ENCODE measurements at places on chromosomes 13 and 19. TPM values are rescaled to one million over a fixed set of nuclear protein-coding genes. Genes with fewer than 3 reads are reported as not detected.

SLC25A41 gene
- not detected for total RNA-seq

ANGPTL4 gene
- total RNA-seq: 1.5 TPM

TMEM86B gene
- 0.99 TPM for total RNA-seq

HIPK4 gene
- under 0.01 TPM for total RNA-seq

SLC7A9 gene
- 0.20 TPM for total RNA-seq

ZNF808 gene
- total RNA-seq: 14.5 TPM

STAP2 gene
- 28.8 TPM for total RNA-seq

HSD17B14 gene
- 2.6 TPM for total RNA-seq

ACP5 gene
- total RNA-seq: 0.60 TPM

SPACA4 gene
- total RNA-seq: not detected

HIF3A gene
- 54.6 TPM for total RNA-seq

PRR22 gene
- 0.22 TPM for total RNA-seq

RXFP2 gene
- total RNA-seq: not detected

CYP4F11 gene
- not detected for total RNA-seq

PODNL1 gene
- total RNA-seq: not detected

CEBPG gene
- 34.3 TPM for total RNA-seq

CLIP3 gene
- total RNA-seq: 2.8 TPM

CCL25 gene
- total RNA-seq: not detected

CYP4F3 gene
- total RNA-seq: not detected

GPR12 gene
- total RNA-seq: not detected

PSG2 gene
- not detected for total RNA-seq

PSG11 gene
- total RNA-seq: not detected

CHMP2A gene
- 93.5 TPM for total RNA-seq

ARRDC5 gene
- not detected for total RNA-seq

HRC gene
- total RNA-seq: not detected

ZNF813 gene
- total RNA-seq: 4.4 TPM

ZNF440 gene
- 9.5 TPM for total RNA-seq

KCNN4 gene
- total RNA-seq: not detected

TPTE2 gene
- total RNA-seq: not detected

ACP7 gene
- not detected for total RNA-seq

PALM3 gene
- total RNA-seq: not detected

CYP4F2 gene
- not detected for total RNA-seq

OR7A5 gene
- not detected for total RNA-seq

CLEC17A gene
- not detected for total RNA-seq

CBLC gene
- not detected for total RNA-seq

ZNF829 gene
- total RNA-seq: 1.1 TPM

ZNF701 gene
- 8.9 TPM for total RNA-seq

CGB2 gene
- not detected for total RNA-seq

CCDC194 gene
- not detected for total RNA-seq

LILRB2 gene
- total RNA-seq: not detected

PLIN5 gene
- total RNA-seq: 4.6 TPM

PCSK4 gene
- total RNA-seq: 0.44 TPM

ONECUT3 gene
- not detected for total RNA-seq

GPR4 gene
- total RNA-seq: 1.6 TPM

ZNF524 gene
- 7.0 TPM for total RNA-seq

MYO9B gene
- total RNA-seq: 36.5 TPM

CIC gene
- 9.3 TPM for total RNA-seq

RASL11A gene
- 1.7 TPM for total RNA-seq
